ENCODE measurements at places on chromosomes 11 and 22. TPM values are rescaled to one million over a fixed set of nuclear protein-coding genes. Genes with fewer than 3 reads are reported as not detected.

DDIAS gene
- 0.57 TPM for total RNA-seq

USP2 gene
- 1.4 TPM for total RNA-seq

ISX gene
- not detected for total RNA-seq

FHIP1B gene
- 15.4 TPM for total RNA-seq

CEND1 gene
- total RNA-seq: not detected

CHADL gene
- 1.4 TPM for total RNA-seq

SAMM50 gene
- 38.0 TPM for total RNA-seq
